ENCODE measurements at places on chromosomes 4 and X.

GRCh38 chr4:84498935-84499623 is at the start of gene NKX6-1:
Gene NKX6-1 (minus strand): TSS chr4:84499292. CDS start chr4:84498228, 1,064 bp downstream.
- DNase-seq = no peak

GRCh38 chrX:153647461-153648357 is 706 bp downstream of the DUSP9 start:
- no peak for DNase-seq

DNA sequence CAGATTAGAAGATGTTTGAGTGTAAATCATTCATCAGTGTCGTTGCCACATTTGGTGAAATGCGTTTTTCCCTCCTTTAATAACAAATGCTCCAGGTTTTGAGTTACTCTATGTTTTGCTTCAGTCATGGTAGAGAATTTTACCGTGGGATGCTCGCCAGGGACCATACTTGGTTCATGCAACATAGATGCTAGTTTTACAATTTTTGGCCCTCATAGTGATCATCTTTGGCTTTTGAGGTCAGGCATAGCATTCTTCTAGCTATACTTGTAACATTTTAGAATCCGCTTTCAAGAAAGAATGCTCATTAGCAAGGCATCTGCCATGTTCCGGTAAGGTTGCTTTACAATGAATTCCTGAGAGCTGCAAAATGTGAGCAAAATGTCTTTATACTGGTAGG is 147.2 kb downstream of the SPCS3 start:
- DNase-seq = no peak

DNA sequence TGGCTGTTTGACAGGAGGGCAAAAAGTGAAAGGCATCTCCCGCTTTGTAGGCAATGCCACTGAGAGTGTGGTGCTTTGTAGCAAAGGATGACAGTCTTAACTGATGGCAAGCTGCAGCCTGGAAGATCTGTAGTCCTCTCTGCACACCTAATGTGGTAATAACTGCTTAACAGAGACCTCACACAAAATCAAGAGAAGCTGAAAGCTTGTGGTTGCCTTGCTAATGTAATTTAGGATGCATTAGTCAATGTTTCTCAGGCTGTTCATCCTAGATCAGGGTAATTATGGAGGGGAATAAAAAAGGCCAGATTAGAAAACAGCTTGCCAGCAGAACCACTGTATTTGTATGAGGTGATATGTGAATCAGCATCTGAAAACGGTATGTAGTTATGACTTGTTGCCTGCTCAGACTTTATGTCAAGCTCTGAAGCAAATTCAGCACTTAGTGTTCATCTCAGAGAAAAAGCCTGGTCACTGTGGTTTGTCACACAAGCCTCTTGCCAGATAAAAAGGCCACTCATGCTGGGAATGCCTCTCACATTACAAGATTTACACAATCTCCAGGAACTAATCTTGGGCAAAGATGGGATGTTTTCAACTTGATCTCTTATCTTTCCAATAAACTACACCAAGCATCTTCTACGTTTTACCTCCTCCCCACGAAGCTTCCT is 130.8 kb downstream of the ENOX2 start:
- DNase-seq = no peak

- no peak for DNase-seq
Measured at GRCh38 chr4:856225-856901, 30.4 kb upstream of the CPLX1 start.

DNA sequence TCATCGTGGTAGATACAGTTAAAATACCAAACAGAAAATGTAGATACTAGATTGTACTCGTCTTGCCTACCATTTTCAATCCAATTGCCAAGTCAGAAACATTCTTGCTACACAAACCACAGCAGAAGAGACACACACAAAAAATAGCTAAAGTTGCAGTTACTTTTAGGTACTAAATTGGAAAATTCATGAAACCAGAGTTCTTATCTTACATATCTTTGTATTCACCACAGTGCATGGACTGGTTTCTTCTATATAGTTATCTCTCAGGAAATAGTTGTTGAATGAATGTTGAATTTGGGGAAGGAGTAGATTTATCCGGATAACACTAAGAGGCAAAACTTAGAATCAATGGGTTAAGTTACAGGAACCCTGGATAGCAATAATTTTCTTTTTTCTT is 14.2 kb downstream of the COL4A5 start:
- no peak for DNase-seq

- DNase-seq = no peak
Measured at GRCh38 chr4:173380987-173381386, 10.2 kb downstream of the SAP30 start.

- DNase-seq = no peak
Measured at GRCh38 chrX:36214924-36215323, 295.4 kb downstream of the CFAP47 start.

DNA sequence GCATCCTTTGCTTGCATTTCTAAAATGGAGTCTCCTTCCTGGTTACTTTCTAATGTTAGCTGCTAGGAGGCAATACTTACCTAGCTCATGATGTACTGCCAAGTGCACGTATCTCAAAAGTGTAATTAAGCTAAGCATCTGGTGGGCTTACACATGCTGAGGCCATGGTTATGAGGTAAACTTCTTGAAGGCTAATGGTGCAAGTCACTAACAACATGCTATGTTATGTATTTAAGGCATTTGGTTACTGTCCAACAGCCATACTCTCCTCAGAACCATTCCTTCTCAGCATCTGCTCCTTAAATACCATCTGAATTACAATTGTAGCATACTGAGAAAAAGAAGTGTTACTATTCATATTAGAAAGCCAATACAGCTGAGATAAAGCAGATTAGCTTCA is 318.6 kb upstream of the BMP3 start:
- DNase-seq = no peak

DNA sequence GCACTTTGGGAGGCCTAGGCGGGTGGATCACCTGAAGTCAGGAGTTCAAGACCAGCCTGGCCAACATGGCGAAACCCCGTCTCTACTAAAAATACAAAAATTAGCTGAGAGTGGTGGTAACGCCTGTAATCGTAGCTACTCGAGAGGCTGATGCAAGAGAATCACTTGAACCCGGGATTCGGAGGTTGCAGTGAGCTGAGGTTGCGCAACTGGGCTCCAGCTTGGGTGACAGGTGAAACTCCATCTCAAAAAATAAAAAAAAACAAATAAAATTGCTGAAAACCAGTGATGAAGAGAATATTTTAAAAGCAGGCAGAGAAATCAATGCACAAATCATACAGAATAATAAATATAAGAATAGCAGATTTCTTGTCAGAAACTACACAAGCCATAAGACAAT is 129.3 kb downstream of the SLIT2 start:
- no peak for DNase-seq

- DNase-seq = no peak
Measured at GRCh38 chr4:44121210-44121609, 327.4 kb downstream of the KCTD8 start.

DNA sequence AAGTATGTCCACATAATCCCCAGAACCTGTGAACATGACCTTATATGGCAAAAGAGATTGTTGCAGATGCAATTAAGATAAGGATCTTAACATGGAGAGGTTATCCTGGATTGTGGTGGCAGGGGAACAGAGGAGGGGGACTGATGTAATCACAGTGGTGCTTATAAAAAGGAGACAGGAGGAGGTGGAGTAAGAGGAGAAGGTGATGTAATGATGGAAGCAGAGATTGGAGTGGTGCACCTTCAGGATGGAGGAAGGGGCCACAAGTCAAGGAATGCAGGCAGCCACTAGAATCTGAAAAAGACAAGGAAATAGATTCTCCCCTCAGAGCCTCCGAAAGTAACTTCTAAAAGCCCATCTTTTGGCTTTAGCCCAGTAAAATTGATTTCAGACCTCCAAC is 388.4 kb downstream of the BCOR start:
- no peak for DNase-seq

DNA sequence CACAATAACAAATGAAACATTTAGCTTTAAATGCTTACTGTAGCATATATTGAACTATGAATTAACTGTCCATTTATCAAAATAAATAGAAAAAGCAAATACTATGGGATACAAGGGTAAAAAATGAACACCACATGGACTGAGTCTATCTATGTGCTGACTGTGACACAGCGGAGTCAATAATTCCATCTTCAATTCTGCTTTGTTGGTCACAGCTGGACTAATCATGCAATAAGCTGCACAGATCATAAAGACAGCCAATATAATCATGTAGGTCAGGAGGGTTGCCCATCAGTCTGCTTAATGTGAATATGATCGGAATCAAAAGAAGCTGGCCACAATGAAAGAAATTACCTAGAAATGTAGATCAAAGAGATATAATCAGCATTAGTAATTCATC is 95.7 kb upstream of the FAM47A start:
- DNase-seq = no peak

DNA sequence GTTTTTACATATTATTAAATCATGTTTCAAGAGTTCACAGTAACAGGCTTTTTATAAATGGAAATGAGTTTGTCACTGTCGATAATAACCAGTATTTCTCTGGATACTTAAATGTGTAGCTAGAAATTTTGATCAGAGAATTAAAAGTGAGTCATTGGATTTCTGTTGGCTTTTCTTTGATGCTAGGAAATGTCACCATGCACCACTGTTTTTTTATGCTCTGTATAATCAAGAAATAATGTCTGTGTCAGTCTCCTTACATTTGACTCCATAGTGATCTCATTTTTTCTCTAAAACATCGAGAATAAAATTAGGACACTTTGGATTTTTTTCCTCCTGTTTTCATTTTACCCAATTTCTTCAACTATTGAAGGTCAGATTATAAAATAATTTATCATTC is 234.2 kb downstream of the RAPGEF2 start:
- DNase-seq = no peak

GRCh38 chr4:168119100-168119499 is 26.8 kb downstream of the ANXA10 start:
- no peak for DNase-seq

DNA sequence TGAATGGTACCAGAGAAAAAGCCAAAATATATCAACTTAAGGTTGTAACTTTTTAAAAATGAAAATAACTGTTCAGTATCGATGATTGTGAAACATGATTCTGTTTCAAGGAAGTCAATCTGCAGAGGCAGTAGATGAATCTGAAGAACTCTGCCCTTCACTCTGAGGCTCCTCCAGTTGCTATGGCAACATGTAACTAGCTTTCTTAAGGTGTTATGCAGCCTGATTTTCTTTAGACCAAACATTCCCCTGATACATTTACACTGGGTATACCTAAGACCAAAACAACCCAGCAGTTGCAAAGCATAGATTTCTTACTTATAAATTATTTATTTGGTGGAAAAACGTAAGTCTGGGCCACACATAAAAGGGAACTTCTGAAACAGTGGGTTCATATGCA is 133.6 kb upstream of the RASGEF1B start:
- DNase-seq = no peak

GRCh38 chrX:71067712-71068043 is 456 bp downstream of the SNX12 start:
- DNase-seq = no peak

DNA sequence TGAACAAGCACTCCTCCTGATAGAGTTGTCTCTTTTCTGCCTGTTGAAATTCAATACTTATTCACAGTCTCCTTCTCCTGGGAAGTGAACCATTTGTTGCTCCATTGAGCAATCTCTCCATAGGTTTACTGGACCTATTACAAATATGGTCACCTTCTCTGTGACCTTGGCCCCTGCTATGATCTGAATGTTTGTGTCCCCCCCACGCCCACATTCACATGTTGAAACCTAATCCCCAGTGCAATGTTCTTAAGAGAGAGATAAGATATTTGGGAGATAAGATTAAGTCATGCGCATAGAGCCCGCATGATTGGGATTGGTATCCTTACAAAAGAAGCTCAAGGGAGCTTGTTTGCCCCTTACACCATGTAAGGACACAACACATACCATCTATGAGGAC is 54.1 kb upstream of the GABRE start:
- no peak for DNase-seq

GRCh38 chr4:183636923-183637322 is 22.1 kb downstream of the RWDD4 start:
- no peak for DNase-seq

- no peak for DNase-seq
Measured at GRCh38 chr4:154015578-154015977, 226.7 kb upstream of the SFRP2 start.

DNA sequence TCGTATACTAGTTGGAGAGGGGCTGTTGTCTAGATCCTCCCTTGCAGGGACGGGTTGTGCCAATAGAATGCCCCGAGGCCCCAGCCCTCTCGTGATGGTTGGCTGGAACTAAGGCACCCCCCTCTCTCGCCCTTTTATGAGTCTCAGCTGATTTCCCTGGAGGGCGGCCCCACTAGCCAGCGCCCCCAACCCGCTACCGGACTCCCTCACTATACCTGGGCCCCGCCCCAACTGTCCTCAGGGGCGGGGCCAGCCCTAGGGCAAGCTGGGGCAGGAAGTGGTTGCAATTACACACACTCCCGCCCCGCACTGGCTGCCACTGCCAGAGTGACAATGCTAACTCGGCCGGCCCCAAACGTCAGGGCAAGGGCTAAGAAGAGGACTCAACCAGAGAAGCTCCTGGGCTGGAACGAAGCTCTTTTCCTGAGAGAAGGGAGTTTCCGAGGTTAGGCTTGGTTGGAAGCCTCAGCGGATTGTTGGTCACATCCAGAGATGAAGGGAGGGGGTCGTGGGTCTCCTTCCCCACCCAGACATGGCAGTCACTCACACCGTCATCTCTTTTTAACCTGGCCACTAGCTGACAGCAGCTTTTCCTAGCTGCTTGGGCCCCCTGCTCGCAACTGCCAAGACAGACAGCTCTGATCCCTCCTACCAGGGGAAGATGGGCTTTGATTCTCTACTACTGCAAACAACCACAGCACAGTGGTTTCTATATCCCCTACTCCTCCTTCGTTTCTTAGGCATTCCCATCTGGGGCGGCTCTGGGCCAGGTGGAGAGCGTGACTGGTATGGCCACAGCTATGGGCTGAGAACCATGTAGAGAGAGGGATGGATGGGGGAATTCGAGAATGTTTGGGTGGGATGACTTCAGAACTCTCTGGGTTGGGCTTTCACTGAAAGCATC is 21.0 kb upstream of the BCORL1 start:
- peak; percentile 78 for DNase-seq

- DNase-seq = no peak
Measured at GRCh38 chrX:118352566-118352965, 6.7 kb downstream of the WDR44 start.

DNA sequence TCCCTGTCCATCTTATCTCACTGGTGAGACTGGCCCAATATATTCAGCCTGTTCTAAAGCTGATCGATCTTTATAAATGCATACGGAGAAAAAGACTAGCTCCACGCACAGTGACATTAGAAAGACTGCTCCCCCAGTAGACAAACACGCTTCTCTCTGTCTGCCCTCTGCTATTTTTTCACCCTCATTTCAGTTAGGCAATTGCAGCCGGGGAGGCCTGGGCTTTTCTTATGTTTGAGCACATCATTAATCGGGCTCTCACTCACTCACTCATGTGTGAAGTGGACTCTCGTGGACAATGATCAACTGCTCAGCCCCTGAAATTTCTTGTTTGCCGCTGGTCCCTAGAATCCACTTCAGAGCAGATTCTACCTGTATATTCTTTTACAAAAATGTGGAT is 824.7 kb upstream of the TENM3 start:
- DNase-seq = no peak

DNA sequence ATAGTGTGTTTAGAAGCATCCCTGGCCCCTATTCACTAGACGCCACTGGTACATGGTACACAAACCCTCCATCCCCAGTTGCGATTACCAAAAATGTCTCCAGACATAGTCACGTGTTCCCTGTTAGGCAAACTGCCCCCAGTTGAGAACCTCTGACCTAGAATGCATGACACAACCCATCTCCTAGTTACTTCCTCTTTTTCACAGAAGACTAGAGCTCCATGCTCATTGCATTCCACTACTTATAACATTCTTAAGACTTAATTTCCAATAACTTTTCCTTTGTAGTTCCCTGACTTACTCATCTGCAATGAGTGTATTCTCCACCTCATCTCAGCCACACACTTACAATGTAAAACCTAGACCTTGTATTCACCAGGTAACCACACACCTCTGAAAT is 68.6 kb downstream of the PRSS12 start:
- no peak for DNase-seq
